ENCODE measurements at places on chromosomes 6 and 20. TPM values are rescaled to one million over a fixed set of nuclear protein-coding genes. Genes with fewer than 3 reads are reported as not detected.

- H3K36me3 ChIP-seq, result no peaks in the 10 kb centered on the region
- H3K4me1 ChIP-seq, result no peaks in the 10 kb centered on the region
- no peak overlapping the region for H3K27ac ChIP-seq
These were observed 516.3 kb downstream of the COL12A1 start for GRCh38 chr6:74689601-74690000.

GRCh38 chr6:128158496-128158895 is 257.6 kb upstream of the THEMIS start:
- no peaks in the 10 kb centered on the region for H3K36me3 ChIP-seq
- DNase-seq, result no peak
- H3K4me1 ChIP-seq, result no peaks in the 10 kb centered on the region
- no peak overlapping the region for H3K27ac ChIP-seq
- H3K4me3 ChIP-seq, result no peak overlapping the region
- no peaks in the 10 kb centered on the region for H3K27me3 ChIP-seq

GRCh38 chr6:154479771-154480639 is 30.5 kb downstream of the CNKSR3 start:
- H3K36me3 ChIP-seq, result no peaks in the 10 kb centered on the region
- no peaks in the 10 kb centered on the region for H3K4me1 ChIP-seq
- H3K27me3 ChIP-seq, result no peaks in the 10 kb centered on the region
- no peak for DNase-seq

GRCh38 chr6:124903797-124904196 is 58.4 kb upstream of the RNF217 start:
- no peak overlapping the region for H3K4me3 ChIP-seq
- H3K4me1 ChIP-seq, result no peaks in the 10 kb centered on the region
- no peak overlapping the region for H3K27ac ChIP-seq
- no peak for DNase-seq
- no peaks in the 10 kb centered on the region for H3K27me3 ChIP-seq

DNA sequence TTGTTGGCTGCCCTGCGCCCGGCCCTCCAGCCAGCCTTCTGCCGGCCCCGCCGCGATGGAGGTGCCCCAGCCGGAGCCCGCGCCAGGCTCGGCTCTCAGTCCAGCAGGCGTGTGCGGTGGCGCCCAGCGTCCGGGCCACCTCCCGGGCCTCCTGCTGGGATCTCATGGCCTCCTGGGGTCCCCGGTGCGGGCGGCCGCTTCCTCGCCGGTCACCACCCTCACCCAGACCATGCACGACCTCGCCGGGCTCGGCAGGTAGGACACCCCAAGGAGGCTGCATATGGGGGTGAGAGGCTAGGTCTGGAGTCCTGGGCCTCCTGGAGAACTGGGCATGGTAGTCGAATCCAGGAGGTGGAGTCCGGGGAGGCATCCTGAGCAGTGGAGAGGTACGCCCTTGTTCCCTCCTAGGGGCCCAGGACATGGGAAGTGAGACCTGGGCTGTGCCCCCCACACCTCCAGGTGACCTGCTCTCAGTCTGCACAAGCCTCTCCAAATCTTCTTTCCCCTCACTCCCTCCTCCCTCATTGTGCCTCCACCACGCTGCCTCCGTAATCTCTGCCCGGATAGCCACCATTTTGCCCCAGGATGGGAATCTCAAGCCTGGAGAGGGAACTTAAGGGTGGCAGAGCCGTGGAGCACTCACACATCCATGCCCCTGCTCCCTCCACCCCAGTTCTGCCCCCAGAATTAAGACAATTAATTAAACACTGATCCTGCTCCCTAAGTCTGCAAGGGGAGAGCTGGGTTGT is 541 bp downstream of the CDC25B start:
- no peaks in the 10 kb centered on the region for H3K27me3 ChIP-seq
- DNase-seq, result no peak
- peak overlapping the region; percentile 68 for H3K4me3 ChIP-seq
- peaks cover 43% of the 10 kb centered on the region for H3K4me1 ChIP-seq
- no peaks in the 10 kb centered on the region for H3K36me3 ChIP-seq

Gene SIRPB1
- not detected for total RNA-seq

DNA sequence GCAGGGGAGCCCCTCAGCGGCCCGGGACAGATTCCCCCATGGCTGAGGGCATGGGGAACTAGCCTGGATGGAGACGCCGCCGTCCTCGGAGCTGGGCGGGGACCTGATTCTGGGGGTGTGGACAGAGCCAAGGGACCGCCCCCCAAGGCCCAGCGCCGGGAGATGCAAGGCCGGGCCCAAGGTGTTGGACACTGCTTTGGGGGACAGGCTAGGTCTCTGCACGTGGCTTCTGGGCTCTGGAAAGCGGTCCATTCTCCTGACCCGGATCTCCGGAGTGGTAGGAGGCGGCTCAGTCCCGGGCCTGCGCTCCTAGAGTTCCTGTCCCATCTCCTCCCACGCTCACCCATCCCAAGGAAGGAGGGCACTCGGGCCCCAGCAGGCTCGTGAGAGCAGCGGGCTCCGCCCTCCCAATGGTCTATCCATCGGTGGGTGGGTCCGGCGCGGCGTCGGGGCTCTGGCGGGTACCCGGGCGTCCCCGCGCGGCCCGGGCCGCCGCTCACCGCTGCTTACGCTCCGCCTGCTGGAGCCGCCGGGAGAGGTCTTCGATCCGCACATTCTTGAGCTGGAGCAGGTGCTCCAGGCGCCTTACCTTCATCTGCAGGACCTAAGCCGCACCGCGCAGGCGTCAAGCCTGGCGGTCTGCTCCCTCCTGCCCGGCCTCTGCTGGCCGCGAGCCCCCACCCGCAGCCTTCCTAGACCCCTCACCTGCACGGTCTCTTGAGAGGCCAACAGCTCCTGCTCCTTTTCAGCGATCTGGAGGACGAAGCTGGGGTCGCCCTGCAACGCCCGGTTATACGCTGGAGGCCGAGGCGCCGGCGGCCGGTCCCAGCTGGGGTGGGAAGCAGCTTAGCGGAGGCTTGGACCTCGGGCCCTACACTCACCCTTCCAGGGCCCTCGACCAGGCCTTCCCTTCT is 3.3 kb downstream of the SPEF1 start:
- no peak overlapping the region for H3K27ac ChIP-seq
- DNase-seq, result peak; percentile 85
- H3K27me3 ChIP-seq, result peaks cover 44% of the 10 kb centered on the region
- H3K4me1 ChIP-seq, result peaks cover 9% of the 10 kb centered on the region

- no peaks in the 10 kb centered on the region for H3K27me3 ChIP-seq
- no peaks in the 10 kb centered on the region for H3K36me3 ChIP-seq
- H3K4me3 ChIP-seq, result no peak overlapping the region
- DNase-seq, result no peak
- no peaks in the 10 kb centered on the region for H3K4me1 ChIP-seq
These were observed 169.6 kb upstream of the ECI2 start for GRCh38 chr6:4304927-4305455.

Gene PRDM1
- total RNA-seq, result 0.62 TPM

DNA sequence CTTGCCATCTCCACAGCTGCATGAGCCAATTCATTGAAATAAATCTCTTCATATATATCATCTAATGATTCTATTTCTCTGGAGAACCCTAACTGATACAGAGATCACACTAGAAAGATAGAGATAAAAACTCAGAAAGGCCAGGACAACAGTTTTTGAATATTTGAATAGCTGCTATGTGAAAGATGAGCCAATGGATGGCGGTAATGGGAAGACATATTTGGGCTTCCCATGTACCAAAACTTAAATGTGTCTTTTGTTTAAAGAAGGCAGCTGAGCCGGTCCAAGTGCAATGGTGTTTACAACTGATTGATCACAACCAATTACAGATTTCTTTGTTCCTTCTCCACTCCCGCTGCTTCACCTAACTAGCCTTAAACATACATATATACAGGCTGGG is 35.1 kb downstream of the SGK1 start:
- DNase-seq, result no peak
- no peaks in the 10 kb centered on the region for H3K36me3 ChIP-seq
- H3K27me3 ChIP-seq, result no peaks in the 10 kb centered on the region
- H3K4me3 ChIP-seq, result no peak overlapping the region
- no peak overlapping the region for H3K27ac ChIP-seq

DNA sequence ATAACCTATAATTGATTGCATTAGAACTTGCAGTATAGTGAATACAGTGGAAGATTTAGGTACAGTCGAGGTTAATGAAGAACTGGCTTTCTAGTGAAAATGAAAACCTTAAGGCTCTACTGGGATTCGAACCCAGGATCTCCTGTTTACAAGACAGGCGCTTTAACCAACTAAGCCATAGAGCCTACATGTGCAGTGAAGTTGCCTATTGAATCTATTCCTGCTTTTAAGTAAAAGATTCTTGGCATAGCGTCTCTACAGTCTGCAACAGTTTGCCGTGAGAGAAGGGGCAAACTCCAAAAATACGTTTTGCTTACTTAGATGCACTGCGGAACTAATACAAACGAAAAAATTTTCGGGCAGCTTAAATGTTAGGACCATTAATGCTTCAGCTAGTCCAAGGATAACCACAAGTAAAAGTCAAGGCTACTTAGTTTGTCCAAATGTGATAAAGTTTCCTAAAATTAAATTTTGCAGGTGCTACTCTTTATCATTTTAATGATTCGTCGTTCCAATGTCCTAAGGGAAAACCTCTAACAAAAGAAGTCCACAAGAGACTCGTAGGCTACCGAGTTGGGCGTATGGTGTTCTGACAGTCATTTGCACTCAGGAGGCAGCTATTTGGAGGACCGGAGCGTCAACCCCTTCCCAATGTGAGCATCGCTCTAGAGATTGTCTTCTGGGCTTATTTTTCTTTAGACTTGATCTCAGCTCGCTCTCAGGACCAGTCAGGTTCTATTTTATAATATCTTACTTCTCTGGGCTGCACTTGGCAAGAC is 31.3 kb upstream of the ZSCAN23 start:
- DNase-seq, result peak; percentile 89
- peaks cover 7% of the 10 kb centered on the region for H3K4me1 ChIP-seq

Gene ANKRD6
- total RNA-seq, result 9.2 TPM

- H3K4me3 ChIP-seq, result no peak overlapping the region
- H3K27ac ChIP-seq, result no peak overlapping the region
- no peaks in the 10 kb centered on the region for H3K36me3 ChIP-seq
- DNase-seq, result no peak
- H3K4me1 ChIP-seq, result peaks cover 6% of the 10 kb centered on the region
These were observed 240.8 kb downstream of the ARHGAP18 start for GRCh38 chr6:129469070-129469662.

Gene CASS4
- 0.12 TPM for total RNA-seq

DNA sequence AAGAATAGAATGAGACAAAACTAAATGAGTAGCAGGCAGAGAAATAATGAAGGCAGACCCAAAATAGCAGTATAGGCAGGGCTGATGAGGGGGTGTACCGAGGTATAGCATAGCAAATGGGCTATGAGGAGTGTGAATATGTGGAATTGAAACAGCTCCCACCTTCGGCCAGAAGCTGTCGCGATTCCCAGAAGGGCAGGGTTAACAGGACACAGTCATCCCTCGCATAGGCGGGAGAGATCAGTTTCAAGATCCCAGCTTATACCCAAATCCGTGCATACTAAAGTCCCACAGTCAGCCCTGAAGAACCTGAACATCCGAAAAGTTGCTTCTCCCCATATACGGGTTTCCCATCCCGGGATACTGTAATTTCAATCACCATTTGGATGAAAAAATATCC is 82.7 kb downstream of the PTPRK start:
- H3K4me1 ChIP-seq, result peaks cover 78% of the 10 kb centered on the region
- H3K4me3 ChIP-seq, result no peak overlapping the region
- no peaks in the 10 kb centered on the region for H3K27me3 ChIP-seq
- DNase-seq, result no peak

- H3K4me1 ChIP-seq, result peaks cover 5% of the 10 kb centered on the region
- no peak for DNase-seq
- no peaks in the 10 kb centered on the region for H3K36me3 ChIP-seq
- no peak overlapping the region for H3K4me3 ChIP-seq
- H3K27ac ChIP-seq, result no peak overlapping the region
These were observed 65.6 kb upstream of the KIF13A start for GRCh38 chr6:18053078-18053477.

DNA sequence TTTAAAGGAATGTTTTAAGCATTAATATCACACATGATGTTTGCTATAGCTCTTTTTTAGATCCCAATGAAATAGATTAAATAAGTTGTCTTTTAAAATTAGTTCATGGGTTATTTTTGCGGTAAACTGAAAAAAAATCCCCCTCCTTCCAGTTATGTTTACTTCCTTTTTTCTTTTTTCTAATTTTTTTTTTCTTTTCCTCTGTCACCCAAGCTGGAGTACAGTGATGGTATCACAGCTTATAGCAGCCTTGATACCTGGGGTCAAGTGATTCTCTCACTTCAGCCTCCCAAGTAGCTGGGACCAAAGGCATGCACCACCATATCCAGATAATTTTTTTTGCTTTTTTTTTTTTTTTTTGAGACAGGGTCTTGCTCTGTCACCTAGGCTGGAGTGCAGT is 17.8 kb upstream of the SCAF8 start:
- no peaks in the 10 kb centered on the region for H3K36me3 ChIP-seq
- no peaks in the 10 kb centered on the region for H3K27me3 ChIP-seq
- no peak for DNase-seq
- no peaks in the 10 kb centered on the region for H3K4me1 ChIP-seq
- H3K27ac ChIP-seq, result no peak overlapping the region

DNA sequence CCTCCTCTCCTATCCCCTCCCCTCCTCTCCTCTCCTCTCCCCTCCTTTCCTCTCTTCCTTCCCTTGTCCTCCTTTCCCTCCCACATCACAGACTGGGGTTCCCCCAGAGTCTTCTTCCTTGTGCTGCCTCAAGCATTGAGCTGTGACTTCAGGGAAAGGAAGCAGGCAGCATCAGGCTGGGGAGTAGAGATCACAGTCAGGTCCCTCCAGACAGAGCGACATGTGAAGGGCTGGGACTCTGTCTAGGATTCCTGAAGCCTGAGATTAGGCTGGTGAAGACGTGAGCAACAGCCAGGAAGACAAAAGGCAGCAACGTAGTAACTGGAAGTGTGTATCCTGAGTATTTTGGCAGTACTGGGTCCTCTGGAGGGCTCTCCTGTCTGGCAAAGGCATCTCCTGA is 265.4 kb upstream of the SUPT3H start:
- no peak overlapping the region for H3K27ac ChIP-seq
- H3K4me1 ChIP-seq, result peaks cover 13% of the 10 kb centered on the region
- DNase-seq, result no peak
- H3K4me3 ChIP-seq, result no peak overlapping the region
- no peaks in the 10 kb centered on the region for H3K27me3 ChIP-seq

- peaks cover 27% of the 10 kb centered on the region for H3K4me1 ChIP-seq
- H3K4me3 ChIP-seq, result peak within 1 kb of the TSS; percentile 74
- H3K36me3 ChIP-seq, result no peaks in the 10 kb centered on the region
- peak; percentile 66 for DNase-seq
- peaks cover 33% of the 10 kb centered on the region for H3K27me3 ChIP-seq
- no peak within 1 kb of the TSS for H3K27ac ChIP-seq
These were observed at the start of gene ADAM33 for GRCh38 chr20:3681931-3682781. ADAM33 (minus strand) TSS chr20:3682010; CDS start chr20:3682004, 6 bp downstream.

Gene RPL10A
- 1,297 TPM for total RNA-seq

Gene MEI4
- total RNA-seq, result 0.63 TPM

Data from GM23338 (cell line).